ENCODE measurements at places on chromosomes 7 and 10. TPM values are rescaled to one million over a fixed set of nuclear protein-coding genes. Genes with fewer than 3 reads are reported as not detected.

Gene TBRG4
- 46.1 TPM for total RNA-seq

Gene CREB3L2
- total RNA-seq: 25.6 TPM

Gene TMEM236
- total RNA-seq: 0.90 TPM

Gene LRIT1
- total RNA-seq: not detected

Gene MBL2
- total RNA-seq: not detected

Gene CNTNAP2
- total RNA-seq: 1.7 TPM
